Chondrocyte (in vitro differentiated cells): ENCODE measurements at places on chromosomes 12 and 14. TPM values are rescaled to one million over a fixed set of nuclear protein-coding genes. Genes with fewer than 3 reads are reported as not detected.

CCDC177 gene
- total RNA-seq: not detected in 3 replicates

GRCh38 chr12:133023566-133023965 is 13.7 kb upstream of the ZNF84 start:
- DNase-seq: no peak
- peaks cover 31% of the 10 kb centered on the region for H3K36me3 ChIP-seq
- H3K27ac ChIP-seq: no peak overlapping the region

DNA sequence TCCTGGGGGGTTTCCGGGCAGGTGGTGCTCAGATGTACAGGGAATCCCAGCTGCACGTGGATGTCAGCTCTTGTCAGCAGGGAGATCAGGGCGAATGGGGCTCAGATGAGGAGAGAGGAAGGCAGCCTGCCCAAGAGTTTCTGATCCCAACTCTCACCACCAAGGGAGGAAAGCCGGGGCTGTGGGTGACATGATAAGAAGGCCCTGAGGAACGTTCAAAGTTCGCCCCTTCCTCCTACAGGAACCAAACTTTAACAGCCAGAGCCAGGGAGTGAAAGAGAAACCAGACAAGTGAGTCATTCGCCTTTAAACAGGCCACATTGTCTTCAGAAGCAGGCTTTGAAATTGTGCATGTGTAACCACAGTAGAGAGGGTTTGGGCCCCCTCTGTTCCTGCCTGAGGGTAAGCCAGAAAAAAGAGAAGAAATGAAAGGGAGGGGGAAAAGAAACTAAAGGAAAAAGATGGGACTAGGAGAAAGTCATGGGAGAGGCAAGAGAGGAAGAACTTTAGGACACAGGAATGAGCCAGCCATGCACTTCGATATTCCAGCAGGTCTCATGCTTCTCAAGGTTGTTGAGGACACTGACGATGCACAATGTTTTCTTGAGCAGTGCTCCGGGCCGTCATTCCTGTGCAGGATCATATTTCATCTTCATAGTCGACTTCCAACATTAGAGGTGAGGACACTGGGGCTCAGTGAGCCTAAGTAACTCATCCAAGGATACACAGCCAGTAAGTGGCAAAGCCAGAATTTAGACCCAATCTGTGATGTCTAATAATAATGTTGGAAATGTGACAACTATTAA is 691.4 kb upstream of the TBX3 start:
- no peak overlapping the region for H3K4me3 ChIP-seq
- peak overlapping the region; percentile 78 for H3K27ac ChIP-seq
- H3K36me3 ChIP-seq: no peaks in the 10 kb centered on the region

DNA sequence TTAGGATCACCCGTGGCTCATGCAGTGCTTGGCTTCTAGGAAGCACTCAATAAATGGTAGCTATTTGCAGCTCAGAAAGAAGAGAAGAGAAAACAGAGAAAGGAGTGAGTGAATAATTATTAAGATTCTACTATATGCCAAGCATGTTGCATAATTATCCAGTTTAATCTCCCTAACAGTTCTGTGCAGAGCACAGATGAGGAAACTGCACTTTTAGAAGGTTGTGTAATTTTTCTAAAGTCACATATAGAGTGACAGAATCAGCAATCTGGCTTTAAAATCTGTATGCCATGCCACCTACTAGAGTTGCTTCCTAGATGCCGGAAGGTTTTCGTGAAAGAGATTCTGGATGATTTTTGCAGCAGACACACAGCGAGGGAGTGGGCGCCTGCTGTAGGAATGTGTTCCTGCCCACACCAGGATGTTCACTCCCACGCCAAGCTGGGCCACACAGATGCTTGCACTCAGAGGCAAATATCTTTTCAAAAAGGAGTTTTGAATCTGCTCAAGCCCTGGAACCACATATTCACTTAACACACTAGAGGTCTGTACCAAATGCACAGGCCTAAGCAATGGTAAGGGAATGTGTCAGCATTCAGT is 50.2 kb upstream of the SMCO2 start:
- peaks cover 2% of the 10 kb centered on the region for H3K4me1 ChIP-seq
- no peak for DNase-seq
- H3K27ac ChIP-seq: no peak overlapping the region
- H3K27me3 ChIP-seq: no peaks in the 10 kb centered on the region
- H3K36me3 ChIP-seq: peaks cover 2% of the 10 kb centered on the region
- H3K4me3 ChIP-seq: no peak overlapping the region

DNA sequence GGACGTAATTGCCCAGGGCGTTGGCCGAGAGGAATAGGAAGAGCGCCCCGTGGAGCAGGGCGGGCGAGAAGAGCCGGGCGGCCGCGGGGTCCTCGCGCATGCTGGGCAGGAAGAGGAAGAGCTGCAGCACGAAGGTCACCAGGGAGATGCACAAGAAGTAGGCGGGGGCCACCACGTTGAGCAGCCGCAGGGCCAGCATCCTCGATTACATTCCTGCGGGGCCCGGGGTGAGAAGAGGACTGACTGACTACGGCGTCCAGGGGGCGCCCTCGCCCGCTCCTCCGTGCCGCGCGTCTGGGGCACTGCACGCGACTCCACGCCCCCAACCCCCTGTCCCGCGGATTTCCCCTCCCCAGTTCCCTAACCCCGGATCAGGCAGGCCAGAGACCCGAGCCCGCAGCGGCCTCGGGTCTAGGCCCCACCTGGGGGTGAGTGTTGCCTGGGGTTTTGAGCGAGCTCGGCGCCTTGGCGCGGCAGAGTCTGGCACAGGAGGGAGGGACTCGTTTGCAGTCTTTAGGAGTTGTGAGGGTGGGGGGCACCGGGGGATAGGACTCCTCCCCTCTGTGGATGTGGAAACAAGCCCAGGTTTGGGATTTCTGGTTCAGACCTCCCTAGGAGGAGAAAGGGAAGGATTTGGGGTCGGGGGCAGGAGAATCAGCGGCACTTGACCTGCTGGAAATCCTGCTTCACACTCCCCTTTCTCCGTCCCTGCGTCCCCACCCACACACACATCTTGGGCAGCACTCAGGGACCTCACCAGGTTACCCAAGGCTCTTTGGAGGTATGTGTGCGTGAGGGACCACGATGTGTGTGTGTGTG is 1.8 kb downstream of the ZDHHC22 start:
- H3K27me3 ChIP-seq: peaks cover 66% of the 10 kb centered on the region
- no peak for DNase-seq
- H3K36me3 ChIP-seq: peaks cover 2% of the 10 kb centered on the region
- H3K27ac ChIP-seq: no peak overlapping the region

DNA sequence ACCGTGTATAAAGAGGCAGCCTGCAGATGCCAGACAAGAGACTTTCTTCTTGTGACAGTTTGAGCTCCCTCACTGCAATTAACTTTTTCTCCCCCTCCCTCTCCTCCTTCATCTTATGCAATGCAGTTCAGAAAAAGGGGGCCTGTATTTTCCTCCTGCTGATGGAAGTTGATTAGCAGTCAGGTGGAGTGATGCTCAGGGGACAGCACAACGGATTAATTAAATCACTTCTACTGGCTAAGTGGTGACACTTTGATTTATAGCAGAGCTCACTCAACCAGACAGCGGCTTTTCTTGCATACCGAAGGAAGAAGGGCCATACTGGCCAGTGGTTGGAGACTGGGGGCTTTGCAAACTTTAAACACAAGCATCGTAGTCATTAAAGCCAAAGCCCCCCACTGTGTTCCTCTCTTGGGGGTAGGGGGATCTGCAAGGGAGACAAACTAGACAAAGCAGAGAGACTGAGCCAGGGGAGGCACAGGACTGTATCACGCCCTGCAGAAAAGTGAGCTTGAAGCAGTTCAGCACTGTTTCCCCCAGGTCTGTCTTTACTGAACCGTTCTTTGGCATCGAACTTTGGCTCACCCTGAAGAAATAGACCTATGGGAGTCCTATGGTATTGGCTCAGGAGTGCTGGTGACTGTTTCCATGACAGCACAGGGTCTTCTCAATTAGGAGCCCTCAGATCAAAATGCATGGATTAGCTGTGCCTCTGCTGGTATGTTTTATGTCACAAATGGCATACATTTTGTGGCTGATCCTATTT is 47.7 kb downstream of the SPRING1 start:
- peaks cover 19% of the 10 kb centered on the region for H3K27me3 ChIP-seq
- H3K4me1 ChIP-seq: peaks cover 6% of the 10 kb centered on the region
- peaks cover 3% of the 10 kb centered on the region for H3K36me3 ChIP-seq
- H3K27ac ChIP-seq: no peak overlapping the region

DNA sequence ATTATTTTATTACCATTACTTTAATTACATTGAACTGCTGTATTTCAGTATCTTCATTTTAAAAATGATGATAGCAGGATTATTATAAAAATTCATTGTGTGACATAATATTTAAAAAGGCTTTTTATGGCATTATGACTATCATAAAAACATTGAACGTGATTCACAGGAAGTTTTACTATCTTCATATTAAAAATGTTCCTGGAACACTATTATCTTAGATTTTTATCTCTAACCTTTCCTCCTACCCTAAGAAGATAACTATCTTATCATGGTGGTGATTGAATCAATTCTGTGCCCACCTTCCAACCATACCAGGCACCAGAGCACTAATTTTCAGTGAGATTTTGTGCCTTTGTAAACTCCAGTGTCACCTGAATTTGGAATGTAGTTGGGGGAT is 16.2 kb downstream of the LRRC9 start:
- no peak overlapping the region for H3K4me3 ChIP-seq
- no peak overlapping the region for H3K27ac ChIP-seq
- DNase-seq: no peak
- no peaks in the 10 kb centered on the region for H3K36me3 ChIP-seq
- H3K4me1 ChIP-seq: no peaks in the 10 kb centered on the region

- no peak overlapping the region for H3K27ac ChIP-seq
- no peak for DNase-seq
- no peak overlapping the region for H3K4me3 ChIP-seq
- peaks cover 33% of the 10 kb centered on the region for H3K4me1 ChIP-seq
These were observed 21.1 kb downstream of the PLXNC1 start for GRCh38 chr12:94169495-94169894.

- no peak overlapping the region for H3K27ac ChIP-seq
- peaks cover 7% of the 10 kb centered on the region for H3K27me3 ChIP-seq
These were observed 250.6 kb upstream of the ARID2 start for GRCh38 chr12:45478931-45479330.

- no peak for DNase-seq
- H3K4me1 ChIP-seq: peaks cover 2% of the 10 kb centered on the region
- H3K4me3 ChIP-seq: no peak overlapping the region
- peaks cover 14% of the 10 kb centered on the region for H3K36me3 ChIP-seq
- no peak overlapping the region for H3K27ac ChIP-seq
- H3K27me3 ChIP-seq: no peaks in the 10 kb centered on the region
These were observed 44.0 kb upstream of the REP15 start for GRCh38 chr12:27652174-27652763.

OR6C70 gene
- not detected in 3 replicates for total RNA-seq

DNA sequence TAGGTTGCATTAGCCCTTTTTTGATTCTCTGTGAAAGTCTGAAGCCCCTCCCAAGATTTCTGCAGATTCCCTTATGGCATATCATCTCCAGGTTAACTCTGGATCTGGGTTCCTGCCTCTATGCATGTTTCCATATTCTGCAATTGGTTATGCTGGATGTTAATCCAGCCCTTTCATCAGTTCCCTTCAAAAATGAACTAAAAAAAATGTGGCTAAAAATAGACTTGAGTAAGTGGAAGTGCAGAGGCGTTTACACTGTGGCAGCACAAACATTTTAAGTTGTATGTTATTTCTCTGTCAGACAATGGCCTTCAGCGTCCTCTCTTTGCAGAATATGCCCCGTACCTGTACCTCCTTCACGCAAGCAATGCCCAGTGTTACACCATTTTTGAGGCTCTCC is 11.4 kb downstream of the MGST1 start:
- no peaks in the 10 kb centered on the region for H3K27me3 ChIP-seq
- peaks cover 5% of the 10 kb centered on the region for H3K36me3 ChIP-seq
- no peak overlapping the region for H3K4me3 ChIP-seq
- DNase-seq: no peak

RASAL1 gene
- total RNA-seq: not detected in 3 replicates

- H3K4me3 ChIP-seq: no peak overlapping the region
- peaks cover 3% of the 10 kb centered on the region for H3K36me3 ChIP-seq
- H3K4me1 ChIP-seq: no peaks in the 10 kb centered on the region
- H3K27me3 ChIP-seq: peaks cover 28% of the 10 kb centered on the region
These were observed 493.5 kb downstream of the NAV3 start for GRCh38 chr12:78324234-78324633.

DNA sequence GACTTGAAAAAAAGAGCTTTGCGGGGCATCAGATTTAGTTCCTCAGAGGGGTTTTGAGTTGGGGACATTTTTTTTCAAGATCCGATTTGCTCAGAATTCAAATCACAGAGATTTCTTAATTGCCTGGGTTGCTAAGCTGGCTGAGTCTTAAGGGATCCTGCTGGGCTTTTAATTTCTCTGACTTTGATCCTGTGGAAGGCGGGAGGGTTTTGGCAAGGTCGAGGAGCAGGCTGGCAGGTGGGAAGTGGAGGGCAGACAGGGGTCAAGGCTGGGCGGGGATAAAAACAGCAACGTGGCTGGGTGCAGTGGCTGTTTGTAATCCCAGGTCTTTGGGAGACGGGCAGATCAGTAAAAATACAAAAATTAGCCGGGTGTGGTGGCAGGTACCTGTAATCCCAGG is 33.5 kb upstream of the CCDC63 start:
- H3K27me3 ChIP-seq: peaks cover 36% of the 10 kb centered on the region
- no peaks in the 10 kb centered on the region for H3K36me3 ChIP-seq
- H3K27ac ChIP-seq: no peak overlapping the region
- H3K4me1 ChIP-seq: no peaks in the 10 kb centered on the region

- peaks cover 37% of the 10 kb centered on the region for H3K27me3 ChIP-seq
- H3K4me1 ChIP-seq: no peaks in the 10 kb centered on the region
- peak; percentile 62 for DNase-seq
- no peak overlapping the region for H3K27ac ChIP-seq
- H3K36me3 ChIP-seq: no peaks in the 10 kb centered on the region
These were observed 22.6 kb upstream of the KIF26A start for GRCh38 chr14:104115691-104116287.

ACOT6 gene
- total RNA-seq: not detected in 3 replicates

DNA sequence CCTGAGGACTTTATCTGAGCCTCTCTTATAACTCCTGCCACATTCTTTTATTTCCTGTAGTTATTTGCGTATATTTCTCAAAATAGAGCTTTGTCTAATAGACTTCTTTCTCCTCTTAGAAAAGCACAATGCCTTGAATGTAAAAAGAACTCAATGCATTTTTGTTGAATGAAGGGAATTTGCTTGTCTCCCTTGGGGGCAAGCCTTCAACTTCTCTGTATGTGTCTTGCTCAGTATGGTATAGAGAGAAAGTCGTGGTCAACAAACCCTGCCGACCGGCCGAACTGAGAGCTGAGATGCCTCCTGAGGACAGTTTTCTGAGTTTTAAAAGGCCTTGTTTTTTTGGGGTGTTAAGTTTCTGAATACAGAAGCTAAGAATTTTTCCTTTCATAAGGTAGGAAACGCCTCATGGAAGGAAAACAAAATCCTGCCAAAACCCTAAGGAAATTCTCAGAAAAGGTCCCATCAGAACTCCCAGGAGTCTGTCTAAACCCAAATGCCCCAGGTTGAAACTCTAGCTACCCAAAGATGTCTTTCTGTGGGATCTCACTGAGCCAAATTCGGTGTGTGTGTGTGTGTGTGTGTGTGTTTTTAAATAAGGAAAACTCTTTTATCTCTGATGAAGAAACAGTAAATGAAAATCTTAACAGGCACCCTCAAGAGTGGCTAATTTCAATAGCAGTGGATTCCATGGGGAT is 136.6 kb downstream of the C12orf75 start:
- DNase-seq: no peak
- H3K27ac ChIP-seq: peak overlapping the region; percentile 90
- H3K4me1 ChIP-seq: peaks cover 23% of the 10 kb centered on the region
- H3K27me3 ChIP-seq: no peaks in the 10 kb centered on the region
- peaks cover 2% of the 10 kb centered on the region for H3K36me3 ChIP-seq

GRCh38 chr12:67085699-67086098 is 183.5 kb upstream of the CAND1 start:
- H3K36me3 ChIP-seq: no peaks in the 10 kb centered on the region
- no peak for DNase-seq
- H3K27ac ChIP-seq: no peak overlapping the region
- H3K4me3 ChIP-seq: no peak overlapping the region

SLC25A21 gene
- 0.22 to 1.1 TPM (median 0.36 TPM) in 3 replicates for total RNA-seq
